ENCODE measurements at places on chromosomes 3 and 15.

DNA sequence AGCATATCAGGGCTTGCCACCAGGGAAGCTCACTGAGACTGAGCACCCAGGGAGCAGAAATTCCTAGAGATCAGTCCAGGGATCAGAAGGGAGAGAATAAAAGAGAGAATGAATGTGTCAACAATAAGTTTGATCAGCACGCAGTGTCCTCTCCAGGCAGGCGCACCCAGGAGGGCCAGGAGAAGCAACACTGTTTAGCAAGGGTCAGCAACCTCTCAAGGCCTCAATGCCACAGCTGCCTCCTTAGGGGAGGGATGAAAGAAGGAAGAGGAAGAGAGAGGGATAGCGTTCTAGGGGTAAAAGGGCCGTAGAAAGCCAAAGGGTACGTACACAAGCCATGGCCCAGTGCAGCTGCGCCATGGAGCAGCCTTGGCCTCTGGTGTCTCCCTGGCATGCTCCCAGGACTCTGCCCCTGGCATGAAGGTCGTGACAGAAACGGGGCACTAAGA lies 399.8 kb downstream of the SHQ1 start:
- DNase-seq = no peak

DNA sequence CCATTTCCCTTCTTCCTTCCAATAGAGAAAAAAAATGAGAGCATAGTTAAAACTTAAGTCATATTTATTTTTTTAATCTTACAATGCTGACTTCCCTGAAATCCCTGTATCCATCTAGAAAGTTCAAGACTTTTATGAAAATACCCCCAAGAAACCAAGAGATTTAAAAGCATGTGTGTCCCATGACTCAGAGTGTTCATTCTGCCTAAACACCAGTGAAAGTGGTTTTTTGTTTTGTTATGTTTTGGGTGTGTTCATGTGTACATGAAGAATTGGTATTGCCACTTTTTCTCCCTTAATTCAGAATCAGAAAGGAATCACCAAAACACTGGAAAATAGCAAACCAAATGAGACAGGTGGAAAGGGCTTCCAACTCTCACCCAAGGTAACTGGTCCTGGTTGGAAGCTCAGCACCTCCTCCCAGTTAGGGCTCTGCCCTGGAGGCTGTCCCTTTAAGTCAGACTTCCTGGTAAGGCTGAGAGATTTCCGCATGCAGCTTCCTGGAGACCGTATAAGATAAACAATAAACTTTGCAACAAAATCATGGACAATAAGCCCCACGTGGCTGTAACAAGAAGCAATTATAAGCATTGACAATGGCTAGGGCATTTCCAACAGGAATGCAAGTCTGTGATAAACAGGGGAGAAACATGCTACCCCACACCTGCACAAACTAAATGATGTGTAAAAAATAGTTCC lies 121.9 kb upstream of the ARHGEF3 start:
- no peak for DNase-seq

GRCh38 chr3:69009559-69010410 lies 3.7 kb downstream of the EOGT start:
- DNase-seq = no peak

DNA sequence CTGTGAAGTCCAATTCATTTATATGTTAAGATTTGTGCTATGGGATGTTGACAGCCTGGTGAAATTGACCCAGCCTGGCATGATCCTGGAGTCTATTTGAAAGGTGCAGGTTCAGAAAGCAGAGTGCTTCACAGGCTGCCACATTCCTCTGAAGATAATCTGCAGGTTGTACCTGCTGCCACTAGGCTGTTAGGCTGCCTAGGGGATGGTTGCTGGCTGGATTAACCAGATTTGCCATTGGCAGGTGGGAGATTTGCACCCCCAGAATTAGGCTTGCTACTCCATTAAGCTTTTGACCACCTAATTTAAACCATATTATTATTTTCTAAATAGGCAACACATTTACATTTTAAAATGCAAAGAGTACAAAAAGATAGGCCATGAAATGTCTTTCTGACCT lies 85.8 kb upstream of the RASGRP1 start:
- no peak for DNase-seq

DNA sequence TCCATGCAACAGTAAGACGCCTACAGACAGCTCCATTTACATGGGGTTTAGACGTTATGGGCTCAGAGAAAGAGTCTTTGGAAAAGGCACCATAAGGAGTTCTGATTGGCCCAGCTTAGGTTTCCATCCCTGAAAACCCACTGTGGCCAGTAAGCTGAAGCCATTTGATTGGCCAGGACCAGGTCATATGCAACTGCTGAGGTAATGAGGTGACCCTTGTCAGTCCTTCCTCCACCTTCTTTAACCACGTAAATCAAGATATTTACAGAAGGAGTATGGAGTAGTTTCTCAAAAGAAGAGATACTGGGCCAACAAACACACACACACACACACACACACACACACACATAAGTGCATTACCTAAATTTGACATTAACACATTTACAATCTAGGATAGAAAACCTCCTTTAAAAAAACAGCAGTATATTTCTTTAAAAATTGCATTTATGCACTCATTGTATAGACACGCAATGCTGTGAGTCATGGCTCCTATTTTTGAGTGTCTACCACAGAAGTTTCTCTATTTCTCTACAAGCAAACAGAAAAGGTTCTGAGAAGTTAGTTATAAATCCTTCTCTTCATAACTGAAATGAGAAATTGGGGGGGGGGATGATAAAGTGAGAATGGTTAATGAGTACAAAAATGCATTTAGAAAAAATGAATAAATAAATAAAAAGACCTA lies 16.3 kb upstream of the MB21D2 start:
- no peak for DNase-seq

DNA sequence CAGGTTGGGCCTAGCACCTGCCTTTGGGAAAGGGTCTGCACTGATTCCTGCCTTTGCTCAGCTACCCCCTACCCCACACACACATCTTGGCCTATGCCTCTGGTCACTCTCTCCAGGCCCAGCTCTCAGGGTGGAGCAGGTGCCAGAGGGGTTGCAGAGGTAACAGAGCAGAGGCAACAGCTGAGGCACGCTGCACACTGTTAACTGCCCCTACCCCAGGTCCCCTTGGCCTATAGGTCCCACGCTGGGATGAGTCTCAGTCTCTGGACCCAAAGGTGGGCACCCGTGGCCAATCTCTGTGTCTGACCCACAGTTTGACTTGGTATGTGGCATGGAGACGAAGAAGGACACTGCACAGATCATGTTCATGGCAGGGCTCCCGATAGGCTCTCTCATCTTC lies 24.8 kb downstream of the SLC22A14 start:
- DNase-seq = no peak

DNA sequence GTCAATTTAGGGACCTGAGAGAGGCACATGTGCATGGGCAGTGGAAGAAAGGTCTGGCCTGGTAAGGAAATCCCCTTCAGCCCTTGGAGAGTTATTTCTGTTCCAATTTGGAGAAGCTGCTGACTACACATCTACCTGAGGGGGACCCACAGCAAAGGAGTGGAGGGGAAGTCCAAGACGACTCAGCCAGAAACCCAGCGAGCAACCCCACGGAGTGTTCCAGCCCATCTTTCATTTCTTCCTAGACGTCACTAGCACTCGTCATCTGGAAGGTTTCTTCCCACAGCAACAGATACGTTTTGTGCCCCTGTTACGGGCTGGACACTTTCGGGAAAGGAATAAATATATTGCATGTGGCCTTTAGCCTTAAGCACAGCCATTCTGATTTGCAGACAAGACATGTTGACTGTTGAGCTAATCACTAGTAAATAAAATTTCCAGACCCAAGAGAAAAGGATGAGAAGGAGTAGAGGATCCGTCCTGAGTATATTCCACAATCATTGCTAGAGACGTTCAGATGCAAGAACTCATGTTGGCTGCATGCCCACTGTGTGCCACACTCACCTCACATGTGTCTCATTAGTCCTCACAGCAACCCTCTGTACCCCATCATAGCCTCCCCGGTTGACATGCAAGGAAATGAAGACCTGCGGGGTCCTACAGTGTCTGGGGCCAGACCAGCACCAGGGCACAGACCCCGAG lies 7.8 kb upstream of the FAM174B start:
- no peak for DNase-seq

- DNase-seq = no peak
Observed at GRCh38 chr3:49006408-49007067, 653 bp upstream of the WDR6 start.

DNA sequence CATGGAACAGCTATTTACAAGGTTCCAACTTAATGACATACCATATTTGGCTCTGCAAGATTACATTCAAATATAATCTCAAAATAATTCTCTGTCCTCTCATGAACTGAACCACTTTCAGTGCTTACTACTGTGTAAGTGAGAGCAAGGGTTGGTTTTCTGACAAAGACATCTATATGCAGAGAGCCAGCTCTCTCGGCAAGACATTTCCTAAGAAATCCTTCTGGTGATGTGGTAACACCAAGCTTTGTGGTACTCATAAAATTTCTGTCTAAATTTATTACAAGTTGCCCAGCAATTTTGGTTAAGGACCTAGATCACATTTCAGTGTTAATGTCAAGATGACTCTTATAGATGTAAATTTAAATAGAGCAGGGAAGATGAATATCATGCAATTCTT lies 184.9 kb downstream of the GAP43 start:
- no peak for DNase-seq

DNA sequence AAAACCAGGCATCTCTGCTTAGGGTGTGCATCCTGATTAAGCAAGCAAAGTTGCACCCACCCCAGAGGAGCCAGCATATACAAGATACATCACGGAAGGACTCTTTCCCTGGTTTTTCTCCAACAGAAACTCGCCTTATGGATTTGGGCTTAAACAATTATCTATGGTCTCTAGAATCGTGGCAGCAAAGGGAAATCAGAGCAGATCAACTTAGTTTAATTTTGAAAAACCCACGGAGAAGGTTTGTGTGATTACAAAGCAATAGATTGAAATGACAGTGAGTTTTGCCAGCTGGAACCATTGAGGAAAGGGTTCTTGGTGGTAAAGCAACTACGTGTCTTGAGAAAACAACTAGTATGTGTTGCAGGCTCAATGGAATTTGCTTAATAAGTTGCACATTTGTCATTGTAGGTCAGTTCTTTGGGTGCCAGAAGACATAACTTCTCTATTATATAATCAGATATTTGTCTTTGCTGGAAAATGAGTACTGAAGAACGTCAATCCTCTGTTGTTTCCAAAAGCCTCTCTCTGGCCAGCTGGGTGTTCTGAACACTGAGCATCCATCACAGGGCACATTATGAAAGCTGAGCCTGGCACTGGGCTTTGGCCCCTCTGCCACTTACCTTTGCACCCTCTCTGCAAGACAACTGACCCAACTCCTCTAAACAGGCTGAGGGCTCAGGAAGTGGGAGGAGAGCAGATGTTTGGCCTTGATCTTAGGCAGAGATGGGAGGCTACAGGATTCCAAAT lies 75.7 kb upstream of the FBN1 start:
- no peak for DNase-seq

DNA sequence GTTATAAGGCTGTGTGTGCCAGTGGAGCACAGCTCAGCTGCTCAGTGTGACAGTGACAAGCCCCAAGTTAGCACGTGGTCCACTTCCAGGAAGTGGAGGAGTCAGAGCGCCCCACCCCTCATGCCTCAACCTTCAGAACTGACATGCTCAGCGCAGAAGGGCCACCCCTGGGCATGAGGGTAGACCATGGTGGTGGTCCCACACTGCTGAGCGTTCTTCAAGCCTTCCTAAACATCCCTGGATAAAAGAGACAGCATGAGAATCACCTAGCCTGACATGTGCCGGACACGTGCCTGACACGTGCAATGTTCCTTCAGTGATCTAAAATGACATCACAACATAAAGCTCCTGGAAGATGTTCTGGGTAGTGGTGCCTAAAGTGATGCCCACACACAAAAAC lies 16.8 kb downstream of the ATP10A start:
- no peak for DNase-seq

DNA sequence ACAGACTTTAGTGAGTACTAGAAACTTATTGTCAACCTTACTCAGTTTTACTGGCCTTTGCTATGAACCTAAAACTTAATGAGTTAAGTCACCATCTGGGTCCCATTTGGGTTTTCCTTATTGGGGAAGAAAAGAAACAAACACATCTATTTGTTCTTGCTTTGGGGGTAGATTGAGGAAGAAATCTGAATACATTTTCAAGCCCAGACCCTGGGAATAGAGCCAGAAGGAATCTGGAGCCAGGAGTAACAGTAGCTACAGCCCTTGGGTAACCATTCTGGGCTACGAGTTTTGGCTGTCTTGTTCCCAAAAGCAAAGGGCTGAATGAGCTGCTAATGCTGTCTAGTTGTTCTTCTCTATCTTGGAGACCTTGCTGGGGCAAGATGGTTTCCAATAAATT lies 16.5 kb downstream of the SLC12A1 start:
- DNase-seq = no peak

GRCh38 chr3:46386205-46386604 lies 15.5 kb downstream of the CCR5 start:
- DNase-seq = no peak

DNA sequence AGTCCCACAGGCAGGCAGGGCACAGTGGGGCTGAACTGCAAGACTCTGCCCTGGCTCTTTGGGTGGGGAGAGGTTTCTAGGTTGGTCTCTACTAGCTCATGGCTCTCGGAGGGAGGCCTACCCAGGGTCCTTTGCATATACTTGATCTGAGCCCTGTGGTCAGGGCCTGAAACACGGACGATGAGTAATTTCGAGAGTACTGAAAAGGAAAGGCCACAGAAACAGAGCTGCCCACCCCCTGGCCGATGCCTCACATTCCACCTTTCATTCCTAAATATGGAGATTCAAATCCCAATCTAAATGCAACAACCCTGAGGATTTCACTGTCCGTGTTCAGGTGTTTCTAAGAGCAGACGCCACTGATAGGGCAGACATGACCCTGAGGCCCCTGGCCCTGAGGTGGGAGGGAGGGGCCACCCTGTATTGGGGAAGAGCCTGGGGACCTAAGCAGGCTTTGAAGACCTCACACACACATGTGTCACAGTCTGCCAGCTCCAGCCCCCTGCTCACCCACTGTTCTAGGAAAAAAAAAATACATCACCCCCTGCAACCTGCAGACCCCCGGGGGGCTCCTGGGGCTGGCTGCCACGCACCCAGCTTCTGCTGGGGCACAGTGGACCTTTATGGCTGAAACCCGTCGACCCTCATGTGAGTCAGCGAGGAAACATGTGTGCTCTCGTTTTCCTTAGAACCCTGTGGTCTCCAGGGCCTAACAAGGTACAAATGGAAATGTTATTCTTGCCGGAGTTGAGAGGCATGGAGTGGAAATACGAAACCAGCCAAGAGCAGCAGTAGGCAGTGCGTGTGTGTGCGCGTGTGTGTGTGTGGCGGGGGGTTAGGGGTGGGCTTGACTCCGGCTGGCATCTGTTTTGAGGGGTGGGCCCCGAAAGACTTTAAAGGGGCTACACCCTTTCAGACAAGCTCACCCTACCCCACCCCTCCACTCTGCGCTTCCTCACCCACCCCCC lies 112.7 kb downstream of the CHSY1 start:
- DNase-seq = no peak

DNA sequence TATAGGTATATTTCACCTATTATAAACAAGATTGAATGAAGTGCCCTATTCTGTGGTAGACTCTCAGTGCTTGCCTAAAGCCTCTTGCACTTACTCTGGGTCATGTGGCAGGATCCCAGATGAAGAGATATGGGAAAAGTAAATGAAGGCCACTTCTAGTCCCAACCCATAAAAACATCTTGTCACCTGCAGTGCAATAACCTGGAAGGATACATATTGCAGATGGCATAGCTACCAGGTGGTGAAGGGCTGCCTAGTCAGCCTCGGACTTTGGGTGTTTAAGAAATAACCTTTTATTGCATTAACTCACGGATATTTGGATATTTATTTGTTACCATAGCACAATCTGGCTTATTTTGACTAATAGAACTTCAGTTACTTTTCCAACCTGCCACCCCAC lies 367.1 kb downstream of the UNC13C start:
- no peak for DNase-seq

GRCh38 chr3:13888576-13888975 lies 8.7 kb upstream of the WNT7A start:
- no peak for DNase-seq

All from ascending aorta (tissue), 2 donors.